Heart left ventricle (tissue), 16 donors: ENCODE measurements at places on chromosomes 4 and X. TPM values are rescaled to one million over a fixed set of nuclear protein-coding genes. Genes with fewer than 3 reads are reported as not detected.
A peak's percentile ranks its signal among the peaks of the same experiment; 100 is the strongest.

GRCh38 chr4:142901166-142901662, 55.1 kb upstream of the INPP4B start:
- no peak overlapping the region for H3K27ac ChIP-seq
- H3K4me3 ChIP-seq: no peak overlapping the region
- no peaks in the 10 kb centered on the region for H3K36me3 ChIP-seq
- H3K27me3 ChIP-seq: no peaks in the 10 kb centered on the region

GRCh38 chrX:132822634-132823012, 135.8 kb downstream of the HS6ST2 start:
- no peak overlapping the region for H3K4me3 ChIP-seq
- H3K36me3 ChIP-seq: no peaks in the 10 kb centered on the region
- H3K4me1 ChIP-seq: no peaks in the 10 kb centered on the region
- DNase-seq: no peak
- no peak overlapping the region for H3K27ac ChIP-seq

GRCh38 chr4:97153042-97153441, 990.2 kb downstream of the STPG2 start:
- H3K4me1 ChIP-seq: no peaks in the 10 kb centered on the region
- H3K36me3 ChIP-seq: no peaks in the 10 kb centered on the region
- no peaks in the 10 kb centered on the region for H3K27me3 ChIP-seq
- no peak overlapping the region for H3K27ac ChIP-seq

- H3K36me3 ChIP-seq: no peaks in the 10 kb centered on the region
- no peak overlapping the region for H3K27ac ChIP-seq
- H3K27me3 ChIP-seq: no peaks in the 10 kb centered on the region
- no peak overlapping the region for H3K4me3 ChIP-seq
- DNase-seq: peak; percentile 10
Measured at GRCh38 chrX:134734466-134734952, 76.2 kb upstream of the PLAC1 start.

GRCh38 chr4:173448608-173449379, 49.9 kb upstream of the SCRG1 start:
- no peak for DNase-seq
- H3K27ac ChIP-seq: peak overlapping the region; percentile 47
- no peak overlapping the region for H3K4me3 ChIP-seq
- no peaks in the 10 kb centered on the region for H3K36me3 ChIP-seq

DNA sequence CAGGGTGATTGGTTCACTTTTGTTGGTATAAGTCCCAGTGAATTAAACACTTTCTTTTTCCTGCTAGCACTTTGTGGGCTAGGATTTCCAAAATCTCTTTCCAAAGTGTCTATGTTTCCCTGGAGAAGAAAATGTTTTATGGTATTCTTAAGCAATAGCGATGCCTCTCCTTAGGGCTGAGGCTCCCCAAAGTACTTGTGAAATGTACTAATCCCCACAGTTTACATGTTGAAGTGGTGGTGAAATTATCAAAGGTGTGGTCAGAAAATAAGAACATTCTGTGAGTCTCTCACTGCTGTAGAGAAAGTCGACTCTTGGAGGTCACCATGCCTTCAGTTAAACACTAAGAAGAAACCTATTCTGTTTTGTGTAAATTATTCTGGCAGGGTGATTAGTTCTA, 51.5 kb upstream of the AMELX start:
- H3K4me1 ChIP-seq: no peaks in the 10 kb centered on the region
- no peak overlapping the region for H3K4me3 ChIP-seq
- no peaks in the 10 kb centered on the region for H3K27me3 ChIP-seq

GRCh38 chr4:69707807-69708206, 52.6 kb downstream of the SULT1B1 start:
- H3K4me1 ChIP-seq: no peaks in the 10 kb centered on the region
- H3K27me3 ChIP-seq: no peaks in the 10 kb centered on the region
- DNase-seq: no peak
- H3K36me3 ChIP-seq: no peaks in the 10 kb centered on the region
- H3K4me3 ChIP-seq: no peak overlapping the region
- no peak overlapping the region for H3K27ac ChIP-seq

- H3K36me3 ChIP-seq: no peaks in the 10 kb centered on the region
- H3K27ac ChIP-seq: no peak overlapping the region
- DNase-seq: no peak
- H3K4me1 ChIP-seq: no peaks in the 10 kb centered on the region
- no peaks in the 10 kb centered on the region for H3K27me3 ChIP-seq
Measured at GRCh38 chr4:139851639-139852038, 186.0 kb downstream of the MGST2 start.

DNA sequence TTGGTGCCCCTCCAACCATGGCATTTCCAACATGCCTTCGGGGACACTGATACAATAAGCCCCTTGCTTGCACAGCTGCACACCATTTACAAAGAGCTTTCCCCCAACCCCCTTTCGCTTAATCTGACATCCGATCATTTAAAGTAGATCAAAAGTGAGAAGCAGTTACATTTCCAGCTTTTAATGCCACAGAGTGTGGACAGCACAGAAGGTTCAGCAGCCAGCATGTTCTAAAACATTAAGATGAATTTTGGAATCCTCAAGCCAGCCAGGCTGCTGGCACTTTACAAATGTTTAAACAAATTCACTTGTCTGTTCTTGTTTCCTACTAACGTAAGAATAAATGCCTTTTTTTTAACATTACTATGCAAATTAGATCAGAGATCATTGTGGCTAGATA, 284.4 kb upstream of the LDB2 start:
- no peaks in the 10 kb centered on the region for H3K36me3 ChIP-seq
- H3K4me3 ChIP-seq: no peak overlapping the region

DNA sequence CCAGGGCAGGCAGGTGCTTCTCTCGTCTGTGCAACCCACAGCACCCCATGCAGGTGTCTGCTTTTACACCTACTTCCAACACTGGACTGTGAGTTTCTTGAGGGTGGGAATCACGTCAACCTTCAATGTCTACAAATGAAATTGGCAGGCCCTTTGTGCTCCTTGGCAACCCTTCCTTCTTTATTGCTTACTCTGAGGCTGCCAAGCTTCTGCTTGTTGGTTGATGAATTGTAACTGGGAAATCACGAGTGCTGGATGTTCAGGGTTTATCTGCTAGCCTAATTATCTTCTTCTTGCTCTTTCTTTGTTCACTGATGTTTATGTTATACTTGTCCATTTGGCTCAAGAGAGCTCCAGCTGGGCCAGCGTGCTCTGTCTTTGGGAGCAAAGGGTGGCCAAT, 2.5 kb upstream of the DGAT2L6 start:
- H3K4me3 ChIP-seq: no peak overlapping the region
- DNase-seq: no peak
- no peaks in the 10 kb centered on the region for H3K27me3 ChIP-seq
- H3K36me3 ChIP-seq: no peaks in the 10 kb centered on the region

GRCh38 chrX:121763671-121764070, 716.3 kb downstream of the GLUD2 start:
- no peak overlapping the region for H3K4me3 ChIP-seq
- DNase-seq: no peak
- H3K36me3 ChIP-seq: no peaks in the 10 kb centered on the region
- no peak overlapping the region for H3K27ac ChIP-seq
- H3K4me1 ChIP-seq: no peaks in the 10 kb centered on the region

DNA sequence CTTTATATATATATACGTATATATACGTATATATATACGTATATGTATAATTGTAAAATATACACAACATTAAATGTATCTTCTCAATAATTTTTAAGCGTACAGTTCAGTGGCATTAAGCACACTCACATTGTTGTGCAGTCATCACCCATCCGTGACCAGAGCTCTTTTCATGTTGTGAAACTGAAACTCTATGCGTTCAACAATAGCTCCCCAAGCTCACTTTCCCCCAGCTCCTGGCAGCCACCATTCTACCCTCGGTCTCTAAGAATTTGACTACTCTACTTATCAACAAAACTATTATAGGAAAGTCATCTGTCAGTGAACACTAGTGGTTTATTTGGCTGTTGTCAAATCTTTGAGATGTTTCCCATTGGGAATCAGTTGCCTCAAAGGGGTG, 621.8 kb upstream of the GALNT7 start:
- no peak overlapping the region for H3K4me3 ChIP-seq
- H3K27ac ChIP-seq: no peak overlapping the region
- H3K4me1 ChIP-seq: no peaks in the 10 kb centered on the region
- H3K36me3 ChIP-seq: no peaks in the 10 kb centered on the region
- no peak for DNase-seq

- DNase-seq: no peak
- no peak overlapping the region for H3K27ac ChIP-seq
- H3K27me3 ChIP-seq: no peaks in the 10 kb centered on the region
- no peak overlapping the region for H3K4me3 ChIP-seq
- H3K36me3 ChIP-seq: no peaks in the 10 kb centered on the region
- no peaks in the 10 kb centered on the region for H3K4me1 ChIP-seq
Measured at GRCh38 chr4:75477201-75477600, 37.0 kb downstream of the RCHY1 start.

DNA sequence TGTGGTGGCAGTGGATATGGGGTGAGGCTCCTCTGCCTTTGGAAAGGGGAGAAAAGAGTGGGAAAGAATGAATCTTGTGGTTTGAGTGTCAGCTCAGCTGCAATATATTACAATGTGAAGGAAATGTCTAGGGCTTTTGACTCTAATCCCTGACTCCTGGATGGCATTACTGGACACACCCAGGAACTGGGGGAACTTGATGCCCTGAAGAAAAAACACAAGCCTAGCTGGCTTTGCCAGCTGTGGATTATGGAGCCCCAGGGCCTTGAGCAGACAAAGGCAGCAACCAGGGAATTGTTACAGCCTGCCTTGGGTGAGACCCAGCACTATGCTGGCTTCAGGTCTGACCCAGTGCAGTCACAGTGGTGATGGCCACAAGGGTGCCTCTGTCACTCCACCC, 57.1 kb upstream of the CYSLTR1 start:
- no peaks in the 10 kb centered on the region for H3K36me3 ChIP-seq
- H3K4me1 ChIP-seq: no peaks in the 10 kb centered on the region
- no peak for DNase-seq
- H3K4me3 ChIP-seq: no peak overlapping the region

- peak; percentile 87 for DNase-seq
- peaks cover 17% of the 10 kb centered on the region for H3K4me1 ChIP-seq
- peak within 1 kb of the TSS; percentile 78 for H3K27ac ChIP-seq
- peak within 1 kb of the TSS; percentile 73 for H3K4me3 ChIP-seq
Measured at GRCh38 chrX:120603707-120604360, at the start of gene MCTS1. Gene MCTS1, plus strand, starts transcription at chrX:120604101. Its CDS starts 136 bp downstream, at chrX:120604237.

- H3K4me1 ChIP-seq: peaks cover 44% of the 10 kb centered on the region
- H3K4me3 ChIP-seq: no peak overlapping the region
- no peaks in the 10 kb centered on the region for H3K36me3 ChIP-seq
- no peak overlapping the region for H3K27ac ChIP-seq
Measured at GRCh38 chr4:1195891-1196401, 23.6 kb upstream of the SPON2 start.

CYLC1 gene
- total RNA-seq: not detected

C4orf50 gene
- total RNA-seq: not detected

XPNPEP2 gene
- 0.28 TPM for total RNA-seq

GATB gene
- total RNA-seq: 60.7 TPM

CRLF2 gene
- total RNA-seq: not detected

MXRA5 gene
- total RNA-seq: 0.81 TPM

NUDT11 gene
- total RNA-seq: 0.18 TPM

FGB gene
- not detected for total RNA-seq

BEND2 gene
- total RNA-seq: not detected

RLIM gene
- total RNA-seq: 24.6 TPM
